Right renal pelvis (tissue), 4 donors: ENCODE measurements at places on chromosomes 6 and 20.
A peak's percentile ranks its signal among the peaks of the same experiment; 100 is the strongest.

GRCh38 chr6:164106345-164106769 lies 691.8 kb downstream of the QKI start:
- DNase-seq: no peak

- no peak for DNase-seq
Measured at GRCh38 chr6:20978151-20978614, 443.9 kb downstream of the CDKAL1 start.

GRCh38 chr6:144820270-144820669 lies 535.1 kb downstream of the UTRN start:
- DNase-seq: no peak

- DNase-seq: peak; percentile 57
Measured at GRCh38 chr6:41734666-41735426, 562 bp downstream of the TFEB start.

GRCh38 chr20:48035961-48036731 lies 250.9 kb upstream of the SULF2 start:
- DNase-seq: no peak

- no peak for DNase-seq
Measured at GRCh38 chr20:7155282-7155681, 387.8 kb downstream of the BMP2 start.

DNA sequence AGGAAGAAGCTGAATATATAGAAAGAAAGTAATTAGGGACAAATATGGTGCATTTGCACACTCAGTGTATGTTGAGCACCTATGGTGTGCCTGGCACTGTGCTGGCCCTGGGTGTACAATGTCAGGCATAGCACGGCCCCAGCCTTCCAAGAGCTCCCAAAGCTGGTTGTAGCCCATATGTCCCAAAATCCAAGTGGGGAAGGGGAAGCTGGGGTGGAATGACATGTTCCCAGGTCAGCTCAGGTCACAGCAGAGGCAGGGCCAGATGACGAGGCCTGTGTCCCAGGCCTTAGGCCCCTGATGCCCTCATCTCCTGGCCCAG lies 170.0 kb downstream of the VEGFA start:
- no peak for DNase-seq

DNA sequence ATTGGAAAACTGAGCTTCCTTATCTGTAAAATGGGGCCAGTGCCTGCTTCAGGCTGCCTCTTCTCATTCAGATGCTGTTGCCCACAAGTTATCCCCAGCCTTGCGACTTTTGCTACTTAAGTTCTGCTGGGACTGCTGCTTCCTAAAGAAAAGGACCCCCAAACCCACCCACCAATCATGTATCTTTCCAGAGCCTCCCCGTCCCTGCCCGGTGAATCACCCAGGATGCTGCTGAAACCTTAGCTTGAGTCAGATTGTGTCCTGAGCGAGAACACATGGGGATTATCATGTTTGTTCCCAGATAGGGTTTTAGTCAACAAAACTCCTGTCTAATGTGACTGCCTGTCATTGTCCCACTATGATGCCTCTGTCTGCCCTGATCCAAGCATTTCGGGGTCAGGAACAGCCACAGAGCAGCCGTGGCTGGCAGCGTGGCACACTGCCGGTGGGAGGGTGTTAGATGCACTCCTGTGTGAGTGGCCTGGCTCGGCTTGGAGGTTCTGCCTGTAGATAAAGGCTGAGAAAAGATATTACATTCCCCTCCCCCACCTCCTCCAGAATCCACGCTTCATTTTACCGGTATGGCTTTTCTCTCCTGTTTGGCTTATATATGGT lies 79.9 kb downstream of the TOX2 start:
- no peak for DNase-seq

- DNase-seq: no peak
Measured at GRCh38 chr20:36471885-36472636, 69.3 kb upstream of the MYL9 start.
